Purkinje cell (primary cell): ENCODE measurements at places on chromosomes 12 and 14. TPM values are rescaled to one million over a fixed set of nuclear protein-coding genes. Genes with fewer than 3 reads are reported as not detected.

EPYC gene
- not detected in 2 replicates for polyA plus RNA-seq

IFT81 gene
- polyA plus RNA-seq: 13.4 and 20.6 TPM in 2 replicates

IL26 gene
- not detected in 2 replicates for polyA plus RNA-seq

TSPAN11 gene
- 0.60 and 1.5 TPM in 2 replicates for polyA plus RNA-seq

NEUROD4 gene
- polyA plus RNA-seq: not detected in 2 replicates

MGP gene
- polyA plus RNA-seq: 0.43 and 7.6 TPM in 2 replicates

ACVRL1 gene
- polyA plus RNA-seq: not detected in 2 replicates

NEDD8 gene
- 1,309 and 1,370 TPM in 2 replicates for polyA plus RNA-seq

TAS2R20 gene
- polyA plus RNA-seq: 0.87 TPM in 1 of 2 replicates, not detected in the other

ABHD12B gene
- polyA plus RNA-seq: 1.2 and 5.7 TPM in 2 replicates

KERA gene
- not detected in 2 replicates for polyA plus RNA-seq

CMA1 gene
- not detected in 2 replicates for polyA plus RNA-seq

OTOGL gene
- polyA plus RNA-seq: 0.07 TPM in 1 of 2 replicates, not detected in the other

GPR68 gene
- 0.57 and 0.87 TPM in 2 replicates for polyA plus RNA-seq

RILPL1 gene
- polyA plus RNA-seq: 0.50 and 6.8 TPM in 2 replicates

C14orf93 gene
- polyA plus RNA-seq: 1.1 and 1.4 TPM in 2 replicates

PLA2G1B gene
- polyA plus RNA-seq: not detected in 2 replicates

CLEC4A gene
- polyA plus RNA-seq: 1.2 and 3.8 TPM in 2 replicates

SLC24A4 gene
- 0.79 TPM in 1 of 2 replicates, not detected in the other for polyA plus RNA-seq

SERPINA12 gene
- polyA plus RNA-seq: not detected in 2 replicates

KRT74 gene
- 0.35 and 0.92 TPM in 2 replicates for polyA plus RNA-seq

CCDC197 gene
- polyA plus RNA-seq: not detected in 2 replicates

GPD1 gene
- 0.25 and 3.1 TPM in 2 replicates for polyA plus RNA-seq

FAM181A gene
- not detected in 2 replicates for polyA plus RNA-seq

ADGRD1 gene
- 12.0 and 15.4 TPM in 2 replicates for polyA plus RNA-seq

CFAP54 gene
- polyA plus RNA-seq: 0.35 and 2.8 TPM in 2 replicates
